ENCODE measurements at places on chromosomes 11 and 22. TPM values are rescaled to one million over a fixed set of nuclear protein-coding genes. Genes with fewer than 3 reads are reported as not detected.
A peak's percentile ranks its signal among the peaks of the same experiment; 100 is the strongest.

OR51I2 gene
- polyA plus RNA-seq = not detected

FGF4 gene
- not detected for polyA plus RNA-seq

ADORA2A gene
- polyA plus RNA-seq = 6.1 TPM

CEP126 gene
- polyA plus RNA-seq = 5.1 TPM

RTN4RL2 gene
- polyA plus RNA-seq = 5.5 TPM

GRM5 gene
- polyA plus RNA-seq = 0.06 TPM

- DNase-seq = no peak
Observed at GRCh38 chr11:117554601-117555333, 227.1 kb downstream of the CEP164 start.

GRCh38 chr11:35235936-35236666 lies 97.1 kb downstream of the CD44 start:
- DNase-seq = no peak

DNA sequence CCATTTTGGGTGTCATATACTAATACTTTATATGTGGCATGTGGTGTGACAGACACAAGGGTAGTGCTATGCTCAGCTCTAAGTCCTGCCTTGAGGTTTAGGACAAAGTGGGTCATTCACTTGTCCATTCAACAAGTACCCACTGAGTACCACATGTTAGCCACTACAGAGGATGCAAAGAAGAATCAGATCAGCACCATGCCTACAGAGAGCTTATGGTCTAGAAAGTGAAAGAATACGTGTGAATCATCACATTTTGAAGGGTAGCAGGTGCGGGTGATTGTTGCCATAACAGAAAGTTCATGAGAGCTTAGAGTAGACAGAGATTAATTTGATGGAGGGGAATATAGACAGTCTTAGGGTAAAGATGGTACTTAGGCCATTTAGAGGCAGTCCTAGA lies 18.3 kb downstream of the CLMP start:
- DNase-seq = no peak

DNA sequence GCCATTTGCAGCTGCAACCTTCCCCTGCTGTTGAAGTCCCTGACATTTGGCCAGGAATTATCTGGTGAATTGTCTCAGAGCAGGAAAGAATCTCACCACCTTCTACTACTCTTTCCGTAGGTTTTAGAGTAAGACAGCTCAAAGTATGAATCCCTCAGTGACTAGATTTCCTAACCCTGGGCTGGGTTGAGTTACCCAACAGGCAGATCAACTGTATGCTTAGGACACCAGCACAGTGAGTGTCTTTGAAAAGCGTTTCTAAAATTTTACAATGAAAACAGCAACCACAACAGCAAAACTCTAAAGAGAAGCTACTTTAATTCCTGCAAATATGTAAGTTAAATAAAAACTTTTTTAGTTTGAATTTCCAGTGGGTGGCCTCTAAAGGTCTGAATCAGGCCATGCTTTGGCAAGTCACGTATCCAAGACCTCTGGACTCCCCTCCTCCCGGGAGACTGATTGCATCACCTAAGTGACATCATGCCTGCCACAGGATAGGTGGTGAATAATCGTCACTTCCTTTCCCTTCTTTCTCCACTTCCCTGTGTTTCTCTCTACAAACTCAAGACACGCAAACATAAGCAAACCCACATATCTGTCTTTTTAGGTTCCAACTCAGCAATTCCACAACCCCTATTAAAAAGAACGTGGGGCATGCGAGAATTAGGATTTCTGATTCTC lies 7.8 kb downstream of the OR8B12 start:
- DNase-seq = no peak

DNA sequence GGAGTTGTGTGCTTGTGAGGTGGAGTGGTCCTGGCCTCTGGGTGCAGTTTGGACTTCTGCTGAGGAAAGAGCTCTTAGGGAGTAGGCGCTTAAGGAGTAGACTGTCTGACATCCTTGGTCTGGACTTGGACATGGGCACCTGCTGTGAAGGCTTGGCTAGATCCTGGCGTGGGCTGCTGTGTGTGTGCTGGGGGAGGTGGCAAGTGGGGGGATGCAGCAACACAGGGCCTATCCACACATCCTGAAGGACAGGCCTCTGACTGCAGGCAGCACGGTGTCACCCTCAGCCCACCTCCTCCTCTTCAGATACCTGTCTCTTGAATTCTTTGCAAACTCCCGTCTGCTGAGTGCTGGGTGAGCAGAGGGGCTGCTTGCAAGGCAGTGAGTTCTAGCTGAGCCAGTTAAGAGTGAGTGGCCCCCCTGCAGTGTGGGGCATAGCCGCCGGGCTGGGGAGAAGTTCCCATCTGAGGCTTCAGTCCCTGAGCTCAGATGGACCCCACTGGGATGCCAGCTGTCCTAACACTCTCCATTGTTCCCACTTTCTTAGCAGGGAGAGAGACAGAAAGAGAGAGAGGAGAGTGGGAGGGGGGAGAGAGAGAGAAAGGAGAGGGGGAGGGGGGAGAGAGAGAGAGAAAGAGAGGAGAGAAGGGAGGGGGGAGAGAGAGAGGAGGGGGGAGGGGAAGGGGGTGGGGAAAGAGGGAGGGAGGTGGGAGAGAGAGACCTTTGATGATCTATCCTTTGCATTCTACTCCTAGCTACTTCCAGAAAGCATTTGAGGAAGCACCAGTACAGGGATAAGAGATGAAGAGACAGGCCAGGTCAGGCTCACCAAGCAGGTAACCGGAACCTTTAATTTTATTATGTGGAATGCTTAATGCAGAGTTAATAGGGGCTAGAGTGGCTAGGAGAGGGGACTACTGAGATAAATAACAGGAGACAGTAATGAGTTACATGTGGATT lies 12.6 kb downstream of the SOX10 start:
- no peak for DNase-seq

DNA sequence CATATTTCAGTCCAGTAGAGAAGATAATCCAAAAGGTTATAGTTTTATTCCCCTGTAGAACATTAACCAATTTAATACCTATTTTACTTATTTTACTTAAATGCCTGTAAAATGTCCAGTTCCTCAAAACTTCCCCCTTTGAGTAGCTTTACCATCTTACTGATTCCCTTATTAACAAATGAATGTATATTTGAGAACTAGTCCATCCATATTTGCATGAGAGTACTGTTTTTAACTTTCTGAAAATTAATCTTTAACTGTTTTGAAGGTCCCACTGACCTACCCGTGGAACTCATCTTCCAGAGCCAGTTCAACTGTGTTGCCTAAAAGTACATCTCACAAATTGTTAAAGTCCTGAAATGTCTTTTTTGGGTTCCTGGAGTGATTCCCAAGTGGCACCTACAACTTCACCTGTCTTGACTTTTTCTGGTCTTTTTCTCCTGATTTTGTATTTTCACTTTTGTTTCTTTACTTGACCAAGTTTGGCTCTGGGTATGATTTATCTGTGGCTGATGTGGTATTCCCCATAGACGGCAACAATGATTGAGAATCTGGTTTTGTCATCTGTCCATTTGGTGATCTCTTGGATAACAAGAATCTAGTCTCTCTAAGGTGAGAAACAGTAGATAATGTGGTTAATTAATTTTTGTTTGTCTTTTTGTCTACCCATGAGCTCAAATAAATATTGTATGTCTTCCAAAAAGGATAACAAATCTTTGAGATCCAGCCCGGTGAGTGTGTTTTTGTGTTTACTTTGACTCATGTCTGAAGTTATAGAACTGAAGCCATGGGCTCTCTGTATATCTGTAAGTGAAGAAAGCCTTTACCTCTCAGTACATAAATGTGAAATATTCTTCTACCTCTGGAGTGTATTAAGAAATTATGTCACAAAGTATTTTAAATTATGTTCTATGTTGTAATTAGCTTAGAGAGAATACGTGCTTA lies 174.2 kb downstream of the ETS1 start:
- DNase-seq = no peak

- no peak for DNase-seq
Observed at GRCh38 chr22:32334660-32335365, 22.9 kb upstream of the RFPL3 start.

GRCh38 chr11:90197377-90197776 lies 25.5 kb downstream of the CHORDC1 start:
- no peak for DNase-seq

DNA sequence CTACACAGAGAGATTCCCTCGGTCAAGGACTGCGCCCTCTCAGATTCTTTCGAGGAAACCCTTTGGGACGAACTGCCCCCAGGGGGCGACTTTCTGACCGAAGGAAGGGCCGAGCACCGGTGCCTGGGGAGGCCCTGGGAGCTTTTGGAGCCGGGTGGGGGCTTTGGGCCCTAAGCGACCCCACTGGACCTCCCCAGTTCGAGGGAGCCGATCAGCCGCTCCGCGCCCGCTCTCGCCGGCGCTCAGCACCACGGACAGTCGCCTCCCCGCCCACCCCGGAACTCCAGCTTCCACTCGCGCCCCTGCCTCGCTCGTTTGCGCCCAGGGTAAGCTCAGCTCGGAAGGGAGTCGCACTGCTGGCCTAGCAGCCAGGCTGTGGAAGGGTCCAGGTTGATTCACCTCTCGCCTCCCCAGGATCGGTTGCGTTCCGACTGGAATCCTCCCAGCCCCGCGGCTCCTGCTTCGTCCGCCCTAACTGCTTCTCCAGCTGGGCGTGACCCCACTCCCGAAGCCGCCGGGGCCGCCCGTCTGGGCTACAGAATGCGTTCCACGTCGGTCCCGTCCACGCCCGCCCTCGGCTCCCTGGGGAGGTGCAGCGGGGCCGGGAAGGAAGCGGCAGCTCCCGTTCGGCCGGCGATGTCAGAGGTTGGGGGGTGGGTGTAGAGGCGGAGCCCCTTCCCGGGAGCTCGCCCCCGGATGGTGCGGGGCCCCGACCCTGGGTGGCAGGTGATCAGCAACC lies 428 bp downstream of the SCN3B start:
- DNase-seq = peak; percentile 89

DNA sequence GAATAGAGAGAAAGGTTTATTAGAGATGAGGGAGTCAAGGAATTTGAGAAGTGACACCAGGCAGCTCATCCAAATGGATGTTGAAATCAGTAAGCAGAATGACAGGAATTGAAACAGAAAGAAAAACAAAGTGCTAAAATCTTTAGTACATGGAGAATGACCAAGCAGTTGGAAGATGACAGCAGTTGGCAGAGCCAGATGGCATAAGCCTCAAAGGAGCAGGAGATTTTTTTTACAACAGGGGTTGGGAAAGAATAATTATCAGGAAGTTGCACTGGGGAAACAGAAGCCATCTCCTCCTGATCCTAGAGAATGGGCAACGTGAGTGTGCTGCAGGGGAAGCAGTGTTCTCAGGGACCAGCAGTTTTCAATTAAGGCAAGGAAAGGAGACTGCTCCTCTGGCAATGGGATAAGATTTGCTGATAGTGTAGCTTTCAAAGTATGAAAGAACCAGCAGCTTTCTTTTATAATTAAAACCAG lies 28.9 kb downstream of the RAB39A start:
- no peak for DNase-seq

DNA sequence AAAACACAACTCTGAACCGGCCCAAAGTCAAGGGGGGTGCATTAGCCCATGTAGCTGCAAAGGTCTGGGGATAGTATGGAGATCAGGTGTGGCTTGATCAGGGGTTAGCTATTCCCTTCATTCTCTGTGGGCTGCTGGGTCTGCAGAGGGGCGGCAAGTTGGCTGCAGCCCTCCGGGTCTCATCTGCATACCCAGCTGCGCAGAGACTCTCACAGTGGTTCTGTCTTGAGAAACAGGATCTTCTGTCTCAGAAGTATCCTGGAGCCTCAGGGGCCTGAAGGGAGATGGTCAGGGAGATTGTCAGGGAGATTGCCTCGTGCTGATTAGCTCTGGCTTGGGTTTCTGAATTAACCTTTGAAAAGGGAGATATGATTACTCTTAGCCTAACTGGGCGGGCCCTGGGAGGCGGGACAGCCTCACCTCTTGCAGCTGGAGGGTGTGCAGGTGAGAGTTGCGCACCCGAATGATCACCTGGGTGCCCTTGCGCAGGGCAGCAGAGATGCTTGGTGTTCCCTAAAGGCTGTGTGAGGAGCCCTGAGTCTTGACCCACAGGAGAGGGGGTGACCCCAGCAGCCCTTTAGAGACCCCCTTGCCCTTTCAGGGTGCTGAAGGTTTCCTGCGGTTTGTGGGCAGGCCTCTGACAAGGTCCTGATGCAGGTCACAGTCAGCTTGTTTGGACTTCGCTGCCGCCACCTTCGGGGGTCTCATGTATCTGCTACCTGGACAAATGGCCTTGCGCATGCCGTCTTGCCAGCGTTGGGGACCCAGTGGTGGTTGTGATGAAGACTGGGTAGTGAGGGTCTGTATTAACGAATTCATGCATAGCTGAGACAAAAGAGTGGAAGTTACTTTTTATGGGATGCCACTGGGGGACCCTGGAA lies 7.3 kb downstream of the ARHGAP8 start:
- DNase-seq = no peak

- DNase-seq = peak; percentile 68
Observed at GRCh38 chr22:19802894-19803735, 42.5 kb downstream of the TBX1 start.

DNA sequence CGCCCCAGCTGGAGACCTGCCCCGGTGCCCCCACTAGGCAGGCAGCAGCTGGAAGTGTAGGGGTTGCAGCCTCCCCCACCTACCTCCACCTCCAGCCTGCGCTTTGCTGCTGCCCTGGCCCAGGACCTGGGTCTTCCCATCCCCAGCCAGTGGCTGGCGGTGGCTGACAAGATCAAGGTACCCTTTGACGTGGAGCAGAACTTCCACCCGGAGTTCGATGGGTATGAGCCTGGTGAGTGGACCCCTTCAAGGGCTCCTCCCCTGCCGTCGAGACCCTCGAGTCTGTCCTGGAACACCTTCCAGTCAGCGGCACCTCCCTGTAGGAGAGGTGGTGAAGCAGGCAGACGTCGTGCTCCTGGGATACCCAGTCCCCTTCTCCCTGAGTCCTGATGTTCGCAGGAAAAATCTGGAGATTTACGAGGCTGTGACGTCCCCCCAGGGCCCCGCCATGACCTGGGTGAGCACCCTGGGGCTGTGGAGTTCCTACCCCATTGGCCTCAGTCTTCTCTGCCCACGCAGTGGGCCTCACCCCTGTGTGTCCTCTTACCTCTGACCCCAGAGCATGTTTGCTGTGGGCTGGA lies 4.4 kb downstream of the PGGHG start:
- DNase-seq = peak; percentile 62

DNA sequence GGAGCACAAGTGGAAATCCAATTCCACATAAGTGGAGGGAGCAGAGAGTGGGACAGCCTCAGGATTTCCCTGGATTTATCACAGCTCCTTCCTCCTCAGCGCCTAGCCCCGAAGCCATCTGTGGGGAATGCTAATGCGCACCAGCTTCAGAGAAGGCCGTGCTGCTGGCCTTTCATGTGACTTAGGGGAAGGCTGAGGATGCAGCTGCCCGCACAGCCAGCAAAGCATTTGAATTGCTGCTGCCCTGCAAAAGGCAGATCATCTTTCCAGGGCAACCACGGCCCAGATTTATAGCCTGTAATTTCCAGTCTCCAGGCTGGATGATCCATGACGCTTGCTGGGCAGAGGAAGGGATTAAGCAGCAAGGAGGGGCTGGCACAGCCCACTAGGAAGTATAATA lies 29.9 kb downstream of the SYN3 start:
- no peak for DNase-seq

DNA sequence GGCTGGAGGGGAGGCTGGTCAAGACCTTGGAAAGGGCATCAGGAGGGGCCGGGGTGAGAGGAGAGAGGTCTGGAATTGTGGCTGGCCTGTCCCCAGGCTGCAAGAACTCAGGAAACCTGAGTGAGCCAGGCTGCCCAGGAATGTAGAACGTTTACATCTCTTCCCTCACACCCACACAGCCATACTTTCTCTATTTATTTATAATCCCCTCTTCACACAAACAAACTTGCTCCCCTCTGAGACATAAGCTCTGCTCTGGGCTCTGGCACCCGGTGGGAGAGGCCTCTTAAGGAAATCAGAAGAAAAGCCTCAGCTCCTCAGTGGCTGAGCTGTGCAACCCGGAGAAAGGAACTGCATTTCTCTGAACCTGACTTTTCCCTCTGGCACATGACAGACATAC lies 5.5 kb downstream of the CHRDL2 start:
- no peak for DNase-seq
